B cell (primary cell): ENCODE measurements at places on chromosomes 3 and 15. TPM values are rescaled to one million over a fixed set of nuclear protein-coding genes. Genes with fewer than 3 reads are reported as not detected.

RAB5A gene
- total RNA-seq = 59.4 and 61.9 TPM in 2 replicates

CCNB2 gene
- total RNA-seq = 0.67 TPM in 1 of 2 replicates, not detected in the other

LYZL4 gene
- not detected in 2 replicates for total RNA-seq

KLHL25 gene
- total RNA-seq = 3.3 and 3.9 TPM in 2 replicates

ATP13A5 gene
- total RNA-seq = 0.12 TPM in 1 of 2 replicates, not detected in the other

CCDC54 gene
- total RNA-seq = not detected in 2 replicates
